ENCODE measurements at places on chromosomes 4 and X.

DNA sequence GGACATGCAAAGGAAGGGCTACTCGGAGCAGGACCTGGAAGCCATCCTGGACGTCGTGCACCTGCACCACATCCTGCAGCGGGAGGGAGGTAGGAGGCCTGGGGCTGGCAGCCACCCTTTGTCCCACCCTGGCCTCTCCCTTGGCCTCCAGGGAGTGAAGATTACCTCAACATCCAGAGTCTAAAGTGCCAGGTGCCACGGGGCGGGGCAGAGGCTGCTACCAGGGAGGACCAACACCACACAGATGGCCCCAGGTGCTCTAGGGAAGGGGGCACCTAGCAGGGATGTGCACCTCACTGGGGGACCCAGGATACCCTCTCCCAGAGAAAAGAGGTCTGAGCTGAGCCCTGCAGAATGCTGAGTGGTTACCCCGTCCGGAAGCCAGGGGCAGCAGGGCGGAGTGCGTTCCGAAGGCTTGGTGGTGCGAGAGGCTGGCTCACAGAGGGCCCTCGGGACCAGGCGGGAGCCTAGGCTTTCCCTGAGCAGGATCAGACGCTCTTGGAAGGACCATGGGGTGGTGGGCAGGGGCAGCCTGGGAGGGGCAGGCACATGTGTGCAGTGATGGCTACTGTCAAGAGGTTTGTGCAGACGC is 16.1 kb downstream of the ABCD1 start:
- DNase-seq, result no peak

GRCh38 chr4:10334506-10335028 is 122.7 kb downstream of the ZNF518B start:
- no peak for DNase-seq

- DNase-seq, result no peak
These were observed 1.7 kb downstream of the MTMR1 start for GRCh38 chrX:150694738-150695410.

DNA sequence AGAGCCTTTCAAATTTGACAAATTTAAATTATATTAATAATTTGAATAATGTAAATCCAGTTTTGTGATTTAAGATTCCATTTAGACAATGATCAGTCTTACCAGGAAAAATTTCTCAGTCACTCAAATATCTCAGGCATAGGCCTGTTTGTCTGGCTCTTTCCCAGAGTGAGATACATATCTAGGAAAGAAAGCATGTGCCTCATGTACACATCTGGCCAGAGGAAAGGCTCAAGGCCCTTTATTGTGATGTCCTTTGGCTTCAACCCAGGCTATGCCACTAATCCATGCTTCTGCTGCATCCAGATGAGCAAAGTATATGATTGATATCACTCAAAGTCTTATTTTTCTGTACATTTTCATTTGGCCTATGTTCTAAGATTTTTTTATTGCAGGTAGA is 473.3 kb upstream of the ADGRL3 start:
- DNase-seq, result no peak

- no peak for DNase-seq
These were observed 233.5 kb downstream of the ARHGAP24 start for GRCh38 chr4:85708468-85708867.

DNA sequence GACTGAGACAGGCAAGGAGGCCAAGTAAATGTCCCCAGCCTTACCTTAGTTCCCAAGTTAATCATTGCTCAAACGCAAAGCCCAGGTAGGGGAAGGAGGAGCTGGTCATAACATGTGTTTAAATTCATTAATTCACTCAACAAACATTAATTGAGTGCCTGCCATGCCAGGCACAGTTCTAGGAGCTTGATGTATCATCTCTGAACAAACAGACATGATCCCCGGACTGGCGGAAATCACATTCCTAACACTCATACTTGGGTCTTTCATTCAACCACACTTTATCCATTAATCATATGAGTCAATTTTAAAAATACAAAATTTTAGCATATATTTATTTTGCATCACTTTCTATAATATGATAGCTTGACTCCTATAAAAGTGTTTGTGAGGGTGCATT is 335.3 kb upstream of the NOCT start:
- no peak for DNase-seq

GRCh38 chrX:134013092-134013497 is 27.7 kb upstream of the GPC3 start:
- no peak for DNase-seq

GRCh38 chrX:128250621-128251020 is 198.4 kb upstream of the ACTRT1 start:
- DNase-seq, result no peak

- no peak for DNase-seq
These were observed 613 bp upstream of the TMEM47 start for GRCh38 chrX:34657726-34658070.

DNA sequence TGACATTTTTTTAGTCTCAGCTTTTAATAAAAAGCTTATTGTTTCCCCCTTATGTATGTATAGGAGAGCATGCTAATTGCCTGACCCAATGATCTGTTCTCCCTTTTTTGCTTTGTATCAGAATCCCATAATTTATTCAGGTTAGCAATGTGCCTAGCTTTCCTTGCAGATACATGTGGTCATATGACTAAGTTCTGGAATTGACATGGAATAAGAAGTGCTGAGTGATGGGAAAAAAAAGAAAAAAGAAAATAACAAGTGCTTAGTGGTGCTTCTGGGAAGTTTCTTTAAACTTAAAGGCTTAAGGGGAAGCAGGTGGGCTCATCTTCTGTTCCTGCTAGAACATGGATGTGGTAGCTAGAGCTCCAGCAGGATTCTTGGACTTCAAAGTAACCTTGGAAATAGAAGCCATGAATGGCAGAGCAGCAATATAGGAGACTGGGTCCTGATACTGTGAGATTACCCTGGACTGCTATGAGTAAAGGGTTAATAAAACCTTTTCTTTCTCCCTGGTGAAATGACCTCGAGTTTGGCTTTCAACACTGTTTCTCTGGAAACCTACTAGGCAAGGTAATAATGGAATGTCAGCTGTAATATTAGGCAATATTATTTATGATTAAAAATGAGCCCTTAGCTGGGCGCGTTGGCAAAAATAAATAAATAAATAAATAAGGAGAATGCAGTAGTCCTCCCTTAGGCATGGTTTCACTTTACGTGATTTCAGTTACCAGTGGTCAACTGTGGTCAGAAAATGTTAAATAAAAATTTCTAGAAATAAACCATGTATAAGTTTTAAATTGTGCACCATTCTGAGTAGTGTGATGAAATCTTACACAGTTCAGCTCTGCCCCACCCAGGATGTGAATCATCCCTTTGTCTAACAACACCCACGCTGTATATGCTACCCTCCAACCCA is 16.7 kb upstream of the RBM41 start:
- DNase-seq, result no peak

DNA sequence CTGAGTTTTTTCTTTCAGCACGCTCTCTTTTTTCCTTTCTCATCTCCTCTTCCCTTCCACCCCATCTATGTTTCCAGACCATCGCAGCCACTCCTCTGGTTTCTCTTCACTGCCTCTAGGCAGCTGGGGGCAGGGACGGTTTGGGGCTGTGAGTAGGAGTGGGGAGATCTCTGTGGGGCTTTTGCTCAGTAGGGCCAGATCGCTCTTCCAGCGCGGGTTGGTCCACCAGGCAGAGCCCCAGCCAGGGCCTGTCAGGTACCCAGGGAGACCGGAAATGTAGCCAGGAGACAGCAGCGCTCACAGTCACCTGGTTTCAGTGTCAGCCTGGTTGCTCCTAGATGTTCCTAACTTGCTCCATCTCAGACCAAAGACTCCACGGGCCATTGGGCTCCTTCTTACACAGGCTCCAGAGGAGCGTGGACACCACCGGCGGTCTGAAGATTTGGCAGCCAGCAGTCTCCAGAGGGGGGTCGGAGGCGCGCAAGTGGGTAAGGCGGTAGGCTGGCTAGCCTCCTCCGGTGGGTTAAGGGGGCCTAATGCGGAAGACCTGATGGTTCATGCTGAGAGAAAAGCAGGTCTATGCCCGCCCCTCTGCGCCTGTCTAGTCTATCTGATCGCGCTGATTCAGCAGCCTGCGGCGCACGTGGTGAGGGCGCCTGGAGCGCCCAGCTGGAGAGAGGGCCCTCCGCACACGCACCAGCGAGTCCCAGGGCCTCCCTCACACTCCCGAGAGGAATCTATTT is 1.8 kb downstream of the FGF5 start:
- DNase-seq, result no peak

DNA sequence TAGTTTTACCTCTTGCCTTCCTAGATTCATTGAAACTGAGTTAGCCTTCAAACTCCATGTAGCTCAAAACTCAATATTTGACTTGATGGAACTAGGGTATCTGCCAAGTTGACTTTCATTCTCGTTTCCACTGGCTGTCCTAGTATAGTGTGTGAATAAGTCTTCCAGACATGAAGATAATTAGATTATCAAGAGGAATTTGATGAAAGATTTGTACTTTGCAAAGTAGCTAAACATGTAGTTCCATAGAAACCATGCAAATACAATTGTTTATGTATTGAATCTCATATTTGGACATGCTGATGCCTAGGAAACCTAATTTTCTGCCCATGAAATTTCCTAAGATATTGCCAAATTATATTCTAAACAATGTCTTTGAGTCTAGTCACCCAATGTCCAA is 297.5 kb downstream of the ARHGAP24 start:
- DNase-seq, result no peak

GRCh38 chr4:48102303-48102702 is 31.7 kb downstream of the TXK start:
- DNase-seq, result no peak

DNA sequence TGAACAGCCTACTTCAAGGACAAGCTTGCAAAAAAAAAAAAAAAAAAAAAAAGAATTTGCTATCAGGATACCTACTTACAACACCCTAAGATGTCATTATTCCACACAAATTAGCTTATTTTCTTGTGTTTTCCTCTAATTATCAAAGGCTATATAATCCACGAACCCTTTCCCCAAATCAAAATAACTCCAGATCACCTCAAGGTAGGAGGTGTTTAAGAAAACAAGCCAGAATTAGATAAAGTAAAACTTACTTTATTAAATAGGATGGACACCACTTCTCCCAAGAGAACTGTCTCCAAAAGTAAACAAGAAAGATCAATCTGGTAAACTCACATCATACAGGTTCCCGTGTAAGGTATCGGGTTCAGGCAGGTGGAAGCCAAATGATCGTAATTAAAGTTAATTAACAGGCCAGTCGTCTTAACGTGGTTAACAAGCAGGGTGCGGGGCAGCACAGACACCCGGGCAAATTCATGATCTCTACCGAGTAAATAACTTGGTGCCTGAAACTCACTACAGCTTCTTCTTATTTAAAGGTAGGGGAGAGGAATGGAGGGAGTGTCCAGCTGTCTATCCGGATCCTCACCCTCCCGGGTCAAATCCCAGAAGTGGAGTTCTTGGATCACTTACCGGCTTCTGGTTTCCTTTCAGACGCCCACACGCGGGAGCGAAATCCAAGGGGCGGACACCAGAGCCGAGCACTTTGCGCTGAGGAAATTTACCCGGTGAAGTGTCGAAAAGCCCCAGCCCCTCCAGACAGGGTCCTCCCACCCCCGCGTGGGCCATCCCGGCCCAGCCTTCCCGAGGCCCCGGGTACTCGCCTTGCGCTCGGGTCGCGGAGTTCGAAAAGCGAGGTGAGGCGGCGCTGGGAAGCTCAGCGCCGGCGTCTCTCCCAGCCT is 708 bp downstream of the ARAP2 start:
- DNase-seq, result peak; percentile 60

DNA sequence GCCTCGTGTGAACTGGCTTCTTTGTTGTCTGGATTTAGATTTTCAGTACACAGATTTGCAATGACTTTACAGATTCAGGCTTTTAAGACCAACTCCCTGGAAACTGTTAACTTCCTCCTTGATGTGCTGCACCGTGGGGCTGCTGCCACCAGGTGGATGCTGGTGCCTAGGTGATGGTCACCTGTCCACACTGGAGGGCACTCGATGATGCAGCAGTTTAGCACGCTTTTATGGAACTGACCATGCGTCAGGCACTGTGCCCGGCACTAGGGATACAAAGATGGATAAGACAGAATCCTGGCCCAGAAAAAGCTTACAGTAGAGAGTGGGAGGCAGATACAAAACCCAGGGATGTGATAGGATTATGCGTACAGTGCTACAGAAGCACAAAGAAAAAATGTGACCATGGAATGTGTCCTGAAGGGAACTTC is 180.7 kb downstream of the CEP135 start:
- no peak for DNase-seq
